ENCODE measurements at places on chromosomes 5 and 9. TPM values are rescaled to one million over a fixed set of nuclear protein-coding genes. Genes with fewer than 3 reads are reported as not detected.

DNA sequence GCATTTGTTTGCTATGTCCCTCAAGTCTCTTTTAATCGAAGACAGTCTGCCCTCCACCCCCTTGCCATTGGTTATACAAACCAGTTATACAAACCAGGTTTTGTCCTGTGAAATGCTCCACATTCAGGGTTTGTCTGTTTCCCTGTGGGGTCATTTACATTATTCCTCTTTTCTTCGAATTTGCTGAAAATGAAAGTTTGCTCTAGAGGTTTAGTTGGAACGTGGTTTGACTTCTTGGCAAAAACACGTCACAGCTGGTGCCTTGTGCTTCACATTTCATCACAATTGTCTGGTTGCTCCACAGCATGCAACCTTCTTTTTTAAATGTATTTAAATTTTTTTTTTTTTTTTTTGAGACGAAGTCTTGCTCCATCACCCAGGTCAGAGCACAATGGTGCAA lies 4.2 kb upstream of the HAVCR2 start:
- no peak for DNase-seq

DNA sequence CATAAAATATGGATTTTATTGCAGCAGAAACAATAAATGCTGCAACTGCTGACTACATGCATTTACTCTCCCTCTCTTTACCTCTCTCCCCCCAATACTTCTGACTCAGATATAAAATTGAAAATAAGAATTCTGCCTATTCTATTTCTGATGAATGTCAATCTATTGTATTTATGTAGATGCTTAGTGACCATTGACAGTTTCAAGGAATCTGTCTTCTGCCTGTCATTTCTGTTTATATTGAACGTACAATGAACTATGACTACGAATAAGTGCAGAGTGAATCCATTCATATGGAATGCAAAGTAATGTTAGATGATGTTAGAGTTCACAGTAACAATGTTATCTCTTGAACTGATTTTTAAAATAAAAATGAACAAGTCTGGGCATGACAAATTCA lies 898 bp downstream of the CDH10 start:
- no peak for DNase-seq

- no peak for DNase-seq
Observed at GRCh38 chr9:36802201-36802920, 229.7 kb downstream of the MELK start.

- DNase-seq, result no peak
Observed at GRCh38 chr9:79565245-79565644, 6.5 kb upstream of the TLE4 start.

- peak; percentile 45 for DNase-seq
Observed at GRCh38 chr9:131674425-131675421, 65.2 kb downstream of the RAPGEF1 start.

- peak; percentile 47 for DNase-seq
Observed at GRCh38 chr5:114360816-114361723, 800 bp upstream of the KCNN2 start.

DNA sequence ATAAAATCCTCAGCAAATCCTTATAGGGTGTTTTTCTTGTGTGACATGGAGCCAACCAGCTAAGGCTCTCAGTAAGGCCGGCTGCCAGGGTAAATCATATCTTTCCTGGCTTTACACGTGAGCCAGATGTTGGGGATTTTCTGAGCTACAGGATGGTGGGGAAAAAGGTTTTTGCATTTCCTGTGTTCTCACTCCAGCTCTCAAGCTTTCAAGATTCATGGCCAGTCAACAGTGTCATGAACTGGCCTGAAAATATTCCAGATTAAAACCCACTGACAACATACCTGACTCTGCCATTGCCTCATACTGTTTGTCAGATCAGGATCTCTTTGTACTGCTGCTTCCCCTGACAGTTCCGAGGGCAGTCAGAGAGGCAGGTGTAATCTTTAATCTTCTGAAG lies 306.9 kb downstream of the GLIS3 start:
- no peak for DNase-seq

DNA sequence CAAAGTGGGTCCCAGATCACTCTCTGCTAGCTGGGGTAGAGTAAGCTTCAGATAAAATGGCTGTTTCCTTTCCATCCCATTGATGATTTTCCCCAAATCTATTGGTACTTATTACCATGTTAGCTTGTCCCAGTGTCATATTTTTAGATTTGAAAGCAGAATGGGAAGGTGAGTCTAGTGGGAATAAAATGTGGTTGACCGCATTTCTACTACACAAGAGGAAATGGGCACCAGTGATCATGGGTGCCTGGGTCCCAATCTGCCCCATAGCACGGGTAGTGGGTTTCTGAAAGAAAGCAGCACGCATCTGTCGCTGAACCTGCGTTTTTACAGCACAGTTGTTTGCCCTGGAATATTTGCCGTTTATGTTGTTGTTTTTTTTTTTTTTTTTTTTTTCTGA lies 20.1 kb downstream of the DAPK1 start:
- no peak for DNase-seq

- DNase-seq, result peak; percentile 60
Observed at GRCh38 chr9:107644733-107645463, 155.3 kb upstream of the KLF4 start.

- no peak for DNase-seq
Observed at GRCh38 chr5:95817430-95817829, 5.1 kb downstream of the GLRX start.

- DNase-seq, result no peak
Observed at GRCh38 chr9:101388507-101388993, 3.7 kb upstream of the BAAT start.

DNA sequence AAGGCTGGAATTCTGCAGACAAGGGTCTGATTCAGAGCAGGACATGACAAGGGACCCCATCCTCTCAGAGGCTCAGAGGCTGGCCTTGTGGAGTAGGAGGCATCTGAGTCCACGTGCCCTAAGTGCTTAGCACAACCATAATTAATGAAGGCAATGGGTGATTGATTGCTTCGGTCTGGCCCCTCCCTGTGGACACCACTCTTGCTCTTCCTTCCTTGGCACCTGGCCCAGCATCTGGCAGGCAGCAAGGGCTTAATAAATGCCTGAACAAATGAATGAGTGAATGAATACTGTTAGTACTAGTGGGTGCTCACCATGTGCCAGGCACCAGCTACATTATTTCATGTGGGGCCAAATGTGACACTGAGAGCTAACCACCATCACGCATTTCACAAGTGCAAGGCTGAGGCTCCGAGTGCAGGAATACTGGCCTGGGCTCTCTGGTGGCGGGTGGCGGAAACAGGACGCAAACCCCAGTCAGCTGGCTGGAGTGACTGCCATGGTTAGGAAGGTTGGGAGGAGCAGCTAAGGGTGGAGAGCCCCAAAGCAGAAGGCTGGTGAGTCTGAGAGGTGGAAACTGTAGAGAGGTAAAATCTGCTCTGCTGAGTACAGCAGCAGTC lies 53.6 kb downstream of the ASS1 start:
- DNase-seq, result no peak

Gene NUTM2G
- total RNA-seq, result not detected
